SK-N-DZ (cell line): ENCODE measurements at places on chromosomes 4 and X.
A peak's percentile ranks its signal among the peaks of the same experiment; 100 is the strongest.

GRCh38 chr4:139764182-139764581, 98.6 kb downstream of the MGST2 start:
- DNase-seq = no peak

DNA sequence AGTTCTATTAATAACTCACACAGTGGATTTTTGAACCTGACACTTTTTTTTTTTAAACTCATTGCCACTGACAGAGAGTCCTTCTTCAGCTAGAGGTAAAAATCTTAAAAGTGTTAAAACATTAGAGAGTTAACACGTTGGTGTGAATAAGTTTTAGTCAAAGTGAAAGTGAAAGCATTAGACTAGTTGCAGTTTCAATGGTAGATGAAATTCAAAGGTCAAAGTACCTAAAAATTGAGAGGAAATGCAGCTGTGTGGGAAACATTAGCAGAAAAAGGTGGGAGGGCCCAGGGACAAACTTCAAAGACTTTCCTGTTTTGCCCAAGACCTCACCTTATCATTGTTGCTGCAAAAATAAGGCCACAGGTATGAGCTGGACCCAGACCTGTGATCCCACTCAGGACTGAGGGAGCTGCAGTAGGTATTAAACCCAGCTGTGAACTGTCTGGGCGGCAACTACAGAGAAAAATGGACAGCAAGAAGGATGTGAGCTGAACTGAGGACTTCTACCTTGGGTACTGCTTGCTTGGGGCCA, 17.6 kb upstream of the GABRA4 start:
- no peak for DNase-seq

GRCh38 chrX:32562261-32562660, 649.1 kb downstream of the DMD start:
- DNase-seq = no peak

GRCh38 chrX:54529552-54530356, at the start of gene GNL3L:
Gene GNL3L (plus strand): TSS chrX:54530219. CDS start chrX:54532567, 2,348 bp downstream.
- peak; percentile 84 for DNase-seq

DNA sequence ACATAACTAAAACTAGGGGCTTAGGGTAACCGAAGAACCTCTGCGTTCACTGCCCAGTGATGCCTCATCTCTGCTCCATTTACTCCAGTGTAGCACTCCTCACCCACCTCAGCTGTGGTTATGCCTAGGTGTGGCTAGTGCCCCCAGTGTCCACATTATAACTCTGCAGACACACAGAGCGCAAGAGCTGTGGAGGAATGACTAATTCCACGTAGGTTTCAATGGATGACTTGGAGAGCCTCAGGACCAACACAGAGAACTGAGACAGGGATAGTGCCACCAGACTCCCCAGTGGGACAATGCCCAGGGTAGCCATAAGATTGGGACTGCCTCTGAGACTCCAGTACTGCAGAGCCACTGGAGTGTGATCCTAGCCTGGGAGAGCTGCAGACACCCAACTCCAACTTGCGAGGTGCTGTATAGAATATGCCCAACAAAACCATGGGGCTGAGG, 542.4 kb upstream of the DIPK2B start:
- no peak for DNase-seq

DNA sequence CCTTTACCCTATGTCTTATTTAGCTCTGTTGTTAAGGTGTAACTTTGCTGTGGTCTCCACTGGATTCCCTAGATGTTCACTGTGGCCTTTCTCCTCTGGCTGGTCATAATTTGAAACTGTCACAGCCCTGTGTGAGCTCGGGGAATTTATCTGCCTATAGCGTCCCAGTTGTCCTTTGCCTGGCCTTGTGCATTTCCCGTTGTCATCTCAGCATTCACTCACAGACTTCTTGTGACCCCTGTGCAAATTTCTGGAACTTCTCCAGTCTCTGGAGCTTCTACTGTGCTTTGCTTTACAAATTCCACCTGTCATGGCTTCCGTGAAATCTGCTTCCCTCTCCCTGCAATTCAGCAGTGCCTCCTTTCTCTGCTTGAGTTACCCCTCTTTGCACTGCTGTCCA, 106.7 kb downstream of the WWC2 start:
- DNase-seq = no peak

DNA sequence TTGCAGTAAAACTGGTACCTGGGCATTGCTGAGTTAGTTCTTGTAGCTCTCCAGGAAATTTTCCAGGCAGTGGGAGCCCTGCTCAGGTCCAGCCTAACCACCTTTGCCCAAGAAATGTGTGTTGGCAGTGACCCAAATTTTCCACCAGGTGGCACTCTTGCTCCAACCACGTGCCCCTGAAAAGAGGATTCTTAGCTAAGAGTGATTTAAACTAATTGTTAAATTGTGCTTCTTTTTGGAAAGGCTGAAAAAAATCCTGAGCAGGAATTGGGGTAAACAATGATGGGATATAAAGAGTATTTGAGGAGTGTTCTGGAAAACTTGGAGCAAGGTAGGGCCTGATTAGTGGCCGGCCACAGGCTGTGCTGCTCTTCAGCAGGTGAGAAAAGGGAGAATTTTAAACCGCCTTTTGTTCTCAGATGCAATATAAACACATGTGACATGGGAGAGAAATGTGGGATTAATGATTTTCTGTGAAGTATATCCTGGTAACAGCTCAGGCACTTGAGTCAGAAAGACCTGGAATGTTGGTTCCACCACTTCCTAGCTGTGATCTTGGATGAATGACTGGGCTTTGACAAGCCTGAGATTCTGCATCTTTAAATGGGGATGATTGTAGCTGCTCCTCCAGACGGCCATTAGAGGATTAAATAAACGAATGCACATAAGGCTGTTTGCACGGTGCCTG, 219.6 kb downstream of the PTTG2 start:
- DNase-seq = peak; percentile 53

GRCh38 chr4:1002631-1003251, 8.7 kb upstream of the FGFRL1 start:
- DNase-seq = no peak

- DNase-seq = no peak
These were observed 187.3 kb upstream of the INTU start for GRCh38 chr4:127445471-127445870.

GRCh38 chrX:66022632-66023384, 17.1 kb downstream of the VSIG4 start:
- DNase-seq = no peak

- no peak for DNase-seq
These were observed 15.2 kb downstream of the CAPN6 start for GRCh38 chrX:111254896-111255693.

- DNase-seq = no peak
These were observed 72.4 kb upstream of the ANXA10 start for GRCh38 chr4:168019921-168020320.

DNA sequence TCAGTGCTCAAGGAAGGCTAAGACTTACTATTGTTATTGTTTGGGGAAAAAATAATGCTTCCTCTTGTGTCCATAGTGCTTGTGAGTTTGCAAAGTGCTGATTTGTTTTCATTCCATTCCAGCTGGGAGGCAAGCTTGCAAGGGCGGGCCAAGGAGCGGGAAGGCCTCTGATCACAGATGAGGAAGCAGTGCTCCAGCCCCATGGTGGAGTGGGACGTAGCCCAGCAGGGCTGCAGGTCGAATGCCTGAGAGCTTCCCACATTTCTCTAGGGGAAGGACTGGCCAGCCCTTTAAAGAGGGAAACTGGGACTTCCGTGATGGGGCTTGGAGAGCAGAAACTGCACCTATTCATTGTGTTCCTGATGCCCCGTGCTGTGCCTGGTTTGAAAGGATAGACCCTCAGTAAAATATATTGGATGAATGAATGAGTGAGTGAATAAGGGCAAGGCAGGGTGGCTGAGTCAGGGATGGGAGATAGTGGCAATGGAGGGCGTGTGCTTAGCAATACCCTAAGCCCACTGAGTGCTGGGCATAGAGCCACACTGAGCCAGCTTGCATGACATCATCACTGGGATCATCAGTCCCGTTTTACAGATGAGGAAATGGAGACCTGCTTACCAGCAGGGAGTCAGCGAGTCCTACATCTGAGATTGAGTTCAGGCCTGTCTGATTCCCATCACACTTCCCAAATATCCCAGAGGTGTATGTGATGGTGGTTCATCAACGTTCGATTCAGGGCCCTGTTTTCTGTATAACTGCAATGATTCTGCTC, 17.9 kb upstream of the NSG1 start:
- DNase-seq = no peak

DNA sequence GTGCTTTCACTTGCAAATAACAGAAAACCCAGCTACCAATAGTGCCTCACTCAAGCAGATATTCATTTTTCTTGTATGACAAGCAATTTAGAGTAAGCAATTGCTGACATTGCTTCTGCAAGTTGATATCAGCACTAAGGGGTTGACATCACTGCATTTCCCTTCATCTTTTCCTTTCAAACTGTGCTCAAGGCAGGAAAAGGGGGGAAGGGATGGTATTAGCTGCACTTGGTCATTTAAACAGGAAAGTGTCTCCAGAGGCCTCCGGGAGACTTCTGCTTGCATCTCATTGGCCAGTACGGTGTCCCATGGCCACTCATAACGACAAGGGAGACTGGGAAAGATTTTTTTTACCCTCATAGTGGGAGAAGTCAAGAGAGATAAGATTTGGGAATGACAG, 65.5 kb upstream of the FGG start:
- DNase-seq = no peak

DNA sequence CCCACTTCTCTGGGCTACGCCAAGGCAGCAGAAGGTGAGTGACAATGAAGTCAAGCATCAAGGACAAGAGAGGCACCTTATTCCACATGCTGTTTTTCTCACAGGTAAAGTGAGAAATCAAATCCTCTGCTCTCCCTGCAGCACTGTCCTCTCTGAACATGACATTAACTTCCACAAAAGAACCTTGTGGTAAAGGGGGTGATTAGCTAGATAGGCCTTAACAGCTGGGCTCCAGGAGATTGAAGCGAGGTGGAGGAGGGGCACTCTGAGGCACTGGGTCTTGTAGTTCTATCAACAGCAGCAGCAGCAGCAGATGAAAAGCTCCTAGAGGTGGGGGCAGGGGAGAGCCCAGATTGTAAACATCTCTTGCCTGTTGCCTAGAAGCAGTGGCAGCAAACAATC, 96.8 kb upstream of the CXXC4 start:
- peak; percentile 47 for DNase-seq

DNA sequence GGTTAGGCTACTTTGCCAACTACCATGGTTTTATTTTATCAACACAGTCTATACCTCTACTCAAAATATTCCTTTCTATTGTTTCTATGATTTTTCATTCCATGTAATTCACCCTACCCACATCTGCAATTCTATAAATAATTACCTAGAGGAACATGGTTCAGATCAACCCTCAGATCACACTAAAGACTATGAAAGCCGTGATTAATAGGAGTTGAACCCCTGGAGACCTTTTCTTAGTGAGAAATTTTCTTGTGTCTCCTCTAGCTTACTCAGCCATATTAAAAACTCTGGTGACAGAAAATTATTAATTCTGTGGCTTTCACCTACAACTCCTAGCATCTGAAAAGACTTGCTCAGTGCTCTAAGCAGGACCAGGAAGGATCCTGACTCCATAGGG, 38.5 kb upstream of the CXXC4 start:
- no peak for DNase-seq

DNA sequence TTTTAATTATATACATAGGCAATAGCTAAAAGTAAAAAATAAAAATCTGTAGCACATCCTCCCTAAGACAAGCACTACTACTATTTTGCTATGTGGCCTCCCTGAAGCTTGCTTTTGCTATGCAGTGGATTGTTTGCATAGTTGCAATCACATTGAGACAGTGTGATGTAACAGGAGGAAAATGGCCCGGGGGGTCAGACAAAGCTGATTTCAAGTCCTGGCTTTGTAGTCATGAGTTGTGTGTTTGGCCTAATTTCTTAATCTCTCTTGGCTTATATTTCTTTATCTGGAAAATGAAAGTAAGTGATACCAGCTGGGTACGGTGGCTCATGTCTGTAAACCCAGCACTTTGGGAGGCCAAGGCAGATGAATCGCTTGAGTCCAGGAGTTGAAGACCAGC, 166.6 kb downstream of the LHFPL1 start:
- DNase-seq = no peak

DNA sequence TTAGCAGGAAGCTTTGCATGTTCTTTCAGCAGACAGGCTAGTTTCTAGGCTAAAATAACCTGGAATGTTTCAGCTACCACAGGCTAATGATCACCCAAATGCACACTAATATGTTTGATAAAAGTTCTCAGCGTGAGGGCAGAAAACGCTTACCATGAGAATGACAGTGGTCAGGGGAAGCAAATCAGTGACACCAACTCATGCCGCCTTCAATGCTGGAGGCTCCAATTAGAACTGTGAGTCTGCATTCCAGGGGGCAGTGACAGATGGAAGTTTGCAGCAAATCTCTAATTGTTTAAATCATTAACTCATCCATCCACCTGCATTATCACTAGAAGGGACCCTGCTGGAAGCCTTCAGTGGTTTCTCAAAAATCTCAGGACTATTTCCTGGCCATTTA, 43.2 kb downstream of the ANOS1 start:
- no peak for DNase-seq

DNA sequence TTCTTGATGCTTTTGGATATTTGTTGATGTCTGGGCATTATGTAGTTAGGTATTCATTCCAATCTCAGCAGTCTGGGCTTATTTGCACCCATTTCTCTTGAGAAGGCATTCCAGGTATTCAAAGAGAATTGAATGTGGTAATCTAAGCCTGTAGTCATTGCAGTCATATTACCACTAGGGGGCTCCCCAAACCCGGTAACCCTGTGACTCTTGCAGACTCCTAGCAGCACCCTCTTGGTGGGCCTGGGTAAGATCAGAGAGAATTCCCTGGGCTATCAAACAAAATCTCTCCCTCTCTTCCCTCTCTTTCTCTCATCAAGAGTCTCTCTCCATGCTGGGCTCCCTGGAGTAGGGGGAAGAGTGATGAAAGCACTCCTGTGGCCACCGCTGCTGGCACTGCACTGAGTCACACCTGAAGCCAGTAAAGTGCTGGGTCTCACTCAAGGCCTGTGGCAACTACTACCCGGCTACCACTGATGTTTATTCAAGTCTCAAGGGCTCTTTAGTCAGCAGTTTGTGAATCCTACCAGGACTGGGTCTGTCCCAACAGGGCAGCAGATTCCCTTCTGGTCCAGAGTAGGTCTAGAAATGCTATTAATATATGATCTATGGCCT, 187.7 kb upstream of the NUDT10 start:
- peak; percentile 46 for DNase-seq

GRCh38 chr4:4752576-4753401, 106.7 kb upstream of the MSX1 start:
- DNase-seq = no peak

GRCh38 chrX:15530318-15530717, 29.7 kb downstream of the BMX start:
- peak; percentile 61 for DNase-seq

GRCh38 chrX:151974336-151975227, at the start of gene GABRE:
Gene GABRE (minus strand): TSS chrX:151974676. CDS start chrX:151974625, 51 bp downstream.
- peak; percentile 3 for DNase-seq

DNA sequence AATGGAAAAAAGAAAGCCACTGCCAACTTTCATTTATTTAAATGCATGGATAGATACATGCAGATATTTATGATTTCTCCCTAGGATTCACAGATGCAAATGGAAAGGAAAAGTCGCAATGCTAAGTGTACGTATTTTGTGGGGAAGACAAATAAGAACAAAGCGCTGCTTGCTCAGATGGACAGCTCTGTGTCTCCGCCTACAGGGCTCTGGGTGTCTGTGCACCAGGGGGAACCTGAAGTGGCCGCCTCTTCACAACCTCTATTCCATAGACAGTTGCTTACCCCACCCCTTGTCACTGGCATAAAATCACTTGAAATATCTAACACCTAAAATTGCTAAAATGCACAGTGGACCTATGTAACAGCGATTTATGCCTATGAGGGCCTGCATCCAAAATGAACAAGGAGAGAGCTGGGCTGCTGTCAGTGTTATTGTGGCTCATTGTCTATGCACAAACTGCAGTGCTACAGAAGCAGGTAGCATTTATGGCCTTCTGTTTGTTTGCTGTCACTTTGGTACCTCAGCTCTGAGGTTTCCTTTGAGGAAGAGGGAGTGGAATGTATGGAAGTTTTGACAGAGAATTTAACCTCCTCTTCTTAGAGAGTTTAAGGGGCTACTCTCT, 58.6 kb upstream of the PAGE1 start:
- DNase-seq = peak; percentile 18
